Amniotic stem cell (primary cell): ENCODE measurements at places on chromosomes 1 and 21.

- DNase-seq = no peak
Measured at GRCh38 chr1:155940482-155940992, 901 bp upstream of the RXFP4 start.

DNA sequence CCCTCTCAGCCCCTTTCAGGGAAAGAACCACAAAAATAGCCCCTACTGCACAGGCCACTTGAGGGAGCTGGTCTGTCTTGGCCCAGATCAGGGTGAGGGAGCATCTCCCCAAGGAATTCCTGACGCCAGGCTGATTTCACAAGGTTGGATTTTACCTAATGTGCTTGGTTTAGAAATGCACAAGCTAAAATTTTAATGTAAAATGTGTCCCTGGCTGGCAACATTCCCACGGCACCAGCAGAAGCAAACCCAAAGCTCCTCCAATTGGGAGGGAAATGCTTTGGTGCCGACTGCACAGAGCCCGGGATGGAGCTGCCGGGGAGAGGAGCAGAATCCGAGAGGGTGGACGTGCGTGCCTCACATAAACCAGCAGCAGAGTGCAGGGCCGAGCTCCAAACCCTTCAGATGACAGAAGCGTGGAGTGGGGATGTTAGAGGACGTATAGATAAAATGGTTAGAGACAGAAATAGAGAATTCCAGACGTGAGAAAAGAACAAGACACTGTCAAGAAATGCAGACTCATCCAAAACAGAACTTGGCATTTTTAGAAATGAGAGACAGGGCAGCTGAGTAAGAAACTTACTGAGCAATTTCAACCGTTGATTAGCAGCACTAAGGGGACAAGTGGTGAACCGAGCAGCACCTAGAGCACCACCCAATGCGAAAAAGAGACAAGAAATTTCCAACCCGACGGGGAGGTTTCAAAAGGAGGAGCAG, 41.6 kb upstream of the TMEM52 start:
- no peak for DNase-seq

- no peak for DNase-seq
Measured at GRCh38 chr1:1351511-1352427, 2.6 kb upstream of the DVL1 start.

DNA sequence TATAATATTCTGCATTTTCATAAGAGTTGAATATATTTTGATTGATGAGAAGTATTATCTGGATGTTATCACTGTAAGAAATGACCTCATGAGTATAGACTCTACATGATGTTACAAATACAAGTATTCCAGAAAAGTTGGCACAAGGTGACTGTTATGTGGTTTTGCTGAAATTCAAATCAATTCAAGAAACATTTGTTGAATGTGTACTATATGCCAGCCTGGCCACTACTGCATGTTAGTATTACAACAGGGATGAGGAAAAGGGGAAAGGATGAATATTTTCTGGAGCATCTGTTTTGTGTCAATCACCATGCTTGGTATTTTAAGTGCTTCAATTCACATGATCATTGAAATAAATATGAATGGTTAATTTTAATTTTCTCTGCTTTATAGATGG, 250.9 kb upstream of the PBX1 start:
- no peak for DNase-seq

- DNase-seq = no peak
Measured at GRCh38 chr1:111221276-111221632, 6.3 kb upstream of the CHI3L2 start.

DNA sequence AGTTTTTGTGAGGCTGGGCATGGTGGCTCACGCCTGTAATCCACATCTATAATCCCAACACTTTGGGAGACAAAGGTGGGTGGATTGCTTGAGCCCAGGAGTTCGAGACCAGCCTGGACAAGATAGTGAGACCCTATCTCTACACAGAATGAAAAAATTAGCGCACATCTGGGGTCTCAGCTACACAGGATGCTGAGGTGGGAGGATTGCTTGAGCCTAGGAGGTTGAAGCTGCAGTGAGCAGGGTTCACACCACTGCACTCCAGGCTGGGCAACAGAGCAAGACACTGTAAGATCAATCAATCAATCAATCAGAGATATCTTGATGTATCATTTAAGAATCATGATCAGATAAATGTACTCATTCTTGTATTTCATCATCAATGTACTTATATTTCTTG, 7.1 kb downstream of the ZYG11B start:
- no peak for DNase-seq

DNA sequence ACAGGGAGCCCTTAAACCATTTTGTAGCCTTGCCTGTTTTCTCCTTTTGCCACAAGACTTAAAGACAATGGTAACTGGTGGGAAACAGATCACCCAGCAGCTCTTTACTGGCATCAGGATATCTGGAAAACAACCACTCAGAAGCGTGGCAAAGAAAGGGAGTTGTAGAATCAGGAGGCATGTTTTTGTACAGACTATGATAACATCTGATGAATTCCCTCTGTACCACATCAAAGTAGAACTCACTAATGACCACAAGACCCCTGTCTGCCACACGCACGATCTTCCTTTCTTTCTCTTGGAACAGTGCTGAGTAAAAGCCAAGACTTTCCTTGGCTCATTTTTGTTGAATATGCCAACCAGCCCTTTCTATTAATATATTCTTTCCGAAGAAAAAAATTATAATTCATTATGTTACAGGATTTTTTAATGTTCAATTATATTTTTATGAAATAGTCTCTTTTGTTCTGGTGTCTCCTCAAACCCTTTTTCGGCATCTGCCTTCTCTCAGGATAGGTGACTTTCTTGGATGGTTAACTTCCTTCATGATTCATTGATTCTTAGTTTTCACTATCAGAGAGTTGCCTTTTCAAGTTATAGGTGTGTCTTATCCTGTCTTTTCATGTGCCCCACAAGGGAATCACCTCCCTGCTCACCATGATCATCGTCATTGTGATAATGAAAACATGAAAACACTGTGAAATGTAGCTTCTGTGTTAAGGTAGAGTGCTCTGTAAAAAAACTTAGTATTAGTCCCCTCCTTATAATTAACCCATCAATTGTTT, 7.9 kb upstream of the PHGDH start:
- DNase-seq = no peak

DNA sequence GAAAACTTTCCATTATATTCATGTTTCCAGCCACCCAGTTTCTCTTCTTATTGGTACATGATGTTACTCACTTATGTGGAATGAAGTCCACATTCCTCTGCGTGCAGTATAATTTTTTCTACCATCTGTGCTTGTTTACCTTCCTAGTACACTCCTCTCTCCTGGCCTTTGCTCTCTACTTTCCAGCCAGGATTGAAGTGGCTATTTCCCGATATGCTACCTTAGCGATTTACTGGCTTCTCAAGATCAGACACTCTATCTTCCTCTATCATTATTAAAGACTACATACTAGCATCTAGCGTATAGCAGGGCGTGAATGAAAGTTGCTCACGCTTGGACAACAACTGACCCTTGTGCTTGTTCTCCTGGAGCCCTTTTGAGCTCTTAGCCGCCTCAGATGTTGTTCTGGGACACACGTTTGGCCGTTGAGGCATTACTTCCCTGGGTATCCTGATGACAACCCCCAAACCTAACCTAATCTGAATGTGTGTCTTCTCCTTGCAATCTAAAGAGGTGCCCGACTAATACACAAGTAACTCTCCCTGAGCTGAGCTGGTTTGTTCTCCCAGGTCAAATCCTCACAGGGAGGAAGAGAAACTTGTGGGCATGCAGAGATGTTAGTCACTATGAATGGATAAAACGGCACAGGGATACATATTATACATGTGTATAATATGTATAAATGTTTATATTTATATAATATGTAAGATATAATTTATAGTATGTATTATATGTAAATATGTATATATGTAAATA, 13.4 kb upstream of the MTARC2 start:
- DNase-seq = no peak

GRCh38 chr1:184593597-184593996, 161.1 kb downstream of the EDEM3 start:
- DNase-seq = no peak

GRCh38 chr1:61160526-61160925, 78.2 kb downstream of the NFIA start:
- no peak for DNase-seq

GRCh38 chr1:228415221-228415620, 1.4 kb downstream of the TRIM17 start:
- DNase-seq = no peak

GRCh38 chr1:82260666-82261065, 459.9 kb downstream of the ADGRL2 start:
- no peak for DNase-seq

DNA sequence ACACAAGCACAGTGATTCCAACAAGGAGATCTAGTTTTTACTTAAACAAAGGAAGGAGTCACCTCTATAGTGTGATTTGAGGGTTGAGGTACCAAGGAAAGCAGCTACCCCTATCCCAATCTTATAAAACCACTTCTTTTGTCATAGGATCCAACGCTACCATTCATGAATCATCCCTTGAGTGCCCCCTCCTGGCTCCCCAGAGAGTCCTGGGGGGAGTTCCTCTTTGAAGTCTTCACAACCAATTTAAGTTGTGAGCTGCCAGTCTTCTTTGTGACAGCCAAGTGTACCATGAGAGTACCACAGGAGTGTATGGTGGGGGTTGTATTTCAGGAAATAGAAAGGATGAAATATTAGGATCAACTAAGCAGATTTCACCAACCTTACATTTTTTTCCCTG, 39.1 kb upstream of the NHLH2 start:
- no peak for DNase-seq

GRCh38 chr1:209064850-209065706, 518.4 kb upstream of the CAMK1G start:
- no peak for DNase-seq

DNA sequence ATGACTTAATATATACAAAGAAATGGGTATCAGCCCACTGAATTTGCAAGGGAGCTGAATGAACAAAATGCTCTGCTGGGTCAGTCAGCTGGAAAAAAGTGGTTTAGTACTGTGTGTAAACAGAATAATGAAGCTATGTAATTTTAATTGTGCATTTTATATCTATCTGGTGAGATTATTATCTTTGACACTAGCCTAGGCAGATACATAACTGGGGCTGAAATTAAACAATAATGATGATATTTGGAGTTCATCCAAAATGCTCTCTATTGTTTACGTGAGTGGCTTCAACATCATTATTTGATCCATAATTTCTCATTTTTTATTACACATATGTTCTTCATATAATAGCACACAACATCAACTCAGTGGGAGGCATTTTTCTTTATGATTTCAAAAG, 208.5 kb upstream of the SNX7 start:
- no peak for DNase-seq

- no peak for DNase-seq
Measured at GRCh38 chr1:241838897-241839296, 9.1 kb upstream of the EXO1 start.

GRCh38 chr1:6380037-6380436, 13.5 kb downstream of the ACOT7 start:
- no peak for DNase-seq

- peak; percentile 4 for DNase-seq
Measured at GRCh38 chr1:44318097-44319088, 36.7 kb downstream of the ERI3 start.

- no peak for DNase-seq
Measured at GRCh38 chr1:68344208-68344607, 105.5 kb downstream of the RPE65 start.

DNA sequence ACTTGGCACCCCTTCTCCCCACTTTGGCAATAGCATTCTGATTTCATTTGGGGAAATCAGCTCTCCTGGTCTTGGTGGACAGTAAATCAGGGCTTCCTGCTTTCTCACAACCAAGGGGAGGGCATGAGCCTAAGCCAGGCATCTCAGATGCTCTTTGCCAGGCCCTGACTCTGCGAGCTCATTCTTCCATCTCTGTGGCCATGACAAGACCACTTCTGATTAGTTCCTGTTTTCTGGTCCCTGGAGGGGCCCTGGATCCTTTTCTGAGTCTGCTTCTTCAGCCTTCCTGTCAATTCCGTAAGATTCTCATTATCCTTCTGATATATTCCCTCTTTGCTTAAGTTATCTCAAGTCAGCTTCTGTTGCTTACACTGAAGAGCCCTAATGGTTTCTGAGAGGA, 210.4 kb downstream of the HIVEP3 start:
- no peak for DNase-seq

GRCh38 chr1:178341261-178341956, 155.4 kb downstream of the CLEC20A start:
- DNase-seq = peak; percentile 48

DNA sequence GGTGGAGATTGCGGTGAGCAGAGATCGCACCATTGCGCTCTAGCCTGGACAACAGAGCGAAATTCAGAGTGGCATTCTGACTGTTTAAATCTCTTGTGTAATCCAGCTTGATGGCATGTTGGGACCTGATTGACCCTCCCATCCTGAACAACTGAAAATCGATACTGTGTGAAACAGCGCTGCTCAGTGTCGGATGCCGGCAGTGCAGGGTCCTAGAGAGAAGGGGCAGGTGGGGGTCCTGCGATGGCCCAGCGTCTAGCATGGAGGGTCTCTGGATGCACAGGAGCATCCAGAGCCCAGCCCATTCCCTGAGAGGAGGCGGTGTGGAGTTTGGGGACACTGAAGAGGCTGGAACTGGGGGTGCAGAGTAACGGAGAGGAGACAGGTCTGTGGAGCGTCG, 15.8 kb downstream of the AGT start:
- DNase-seq = no peak

GRCh38 chr1:220294846-220295301, 22.6 kb upstream of the RAB3GAP2 start:
- no peak for DNase-seq

GRCh38 chr1:205547936-205548827, 43.7 kb downstream of the CDK18 start:
- DNase-seq = no peak

DNA sequence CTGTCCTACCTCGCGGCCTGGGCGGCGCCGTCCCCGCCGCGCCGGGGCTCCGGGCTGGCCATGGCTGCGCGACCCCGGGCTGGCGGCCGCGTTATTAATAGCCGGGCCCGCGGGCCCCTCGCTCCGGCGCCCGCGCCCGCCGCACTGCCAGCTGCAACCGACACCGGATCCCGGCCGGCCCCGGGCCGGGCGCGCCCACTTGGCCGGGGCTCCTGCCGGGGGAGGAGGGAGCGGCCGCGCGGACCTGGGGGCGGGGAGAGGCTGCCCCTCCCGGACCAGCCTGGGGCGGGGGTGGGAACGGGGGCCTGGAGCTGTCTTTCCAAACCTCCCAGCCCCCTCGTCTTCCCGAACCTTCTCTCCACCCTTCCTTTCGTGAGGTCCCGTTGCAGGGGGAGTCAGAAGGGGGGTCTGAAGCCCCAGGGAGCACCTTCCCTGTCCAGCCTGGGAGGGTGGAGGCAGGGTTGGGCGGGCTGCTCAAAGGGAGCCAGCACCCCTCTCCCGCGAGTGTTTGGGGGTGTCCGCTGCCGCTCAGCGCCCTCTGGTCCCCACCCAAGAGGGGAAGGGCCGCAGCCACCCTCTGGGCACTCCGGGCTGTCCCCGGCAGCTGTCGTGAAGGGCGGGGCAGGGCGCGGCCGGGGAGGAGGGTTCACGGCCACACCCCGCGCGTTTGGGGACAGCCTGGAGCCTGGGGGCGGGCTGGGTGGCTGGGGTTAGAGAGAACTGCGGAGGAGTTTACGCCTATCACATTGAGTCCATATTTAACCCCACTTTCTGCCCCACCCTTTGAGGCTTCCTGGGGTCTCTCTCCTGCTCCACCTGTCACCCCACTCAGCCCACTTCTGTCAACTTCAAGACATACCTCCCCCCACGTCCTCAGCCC, at the start of gene SYNC:
TSS of gene SYNC (minus strand) at position 172 of the 880 bp plus-strand sequence. CDS start at position 62, 110 bp downstream.
- peak; percentile 55 for DNase-seq

GRCh38 chr1:201504799-201505502, 2.0 kb downstream of the CSRP1 start:
- DNase-seq = no peak

- DNase-seq = no peak
Measured at GRCh38 chr1:172638249-172638648, 20.7 kb upstream of the FASLG start.
